GM12864 (cell line): ENCODE measurements at places on chromosomes 2 and 18.

DNA sequence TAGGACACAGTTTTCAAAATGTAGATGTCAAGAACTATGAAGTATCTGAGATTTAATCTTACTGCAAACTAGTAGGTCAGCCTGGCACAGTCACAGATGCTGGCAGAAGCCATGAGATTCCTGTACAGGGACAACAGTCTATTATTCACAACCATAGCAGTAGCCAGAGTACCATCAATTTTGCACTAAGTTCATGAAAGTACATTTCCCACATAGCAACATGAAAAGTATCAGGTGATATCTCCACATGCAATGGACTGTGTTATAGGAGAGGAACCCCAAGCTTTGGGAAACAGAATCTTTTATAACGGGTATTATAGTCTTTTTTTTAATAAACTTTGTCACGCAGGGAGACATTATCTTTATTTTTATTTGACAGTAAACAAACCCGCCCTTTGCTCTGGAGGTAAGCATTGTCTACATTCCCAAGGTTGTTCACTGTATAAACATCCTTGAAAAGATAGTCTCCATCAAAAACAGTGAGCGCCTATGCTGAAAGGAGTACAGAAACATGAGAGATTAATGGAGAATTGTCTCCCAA lies 33.4 kb upstream of the DPP4 start:
- no peak for DNase-seq

DNA sequence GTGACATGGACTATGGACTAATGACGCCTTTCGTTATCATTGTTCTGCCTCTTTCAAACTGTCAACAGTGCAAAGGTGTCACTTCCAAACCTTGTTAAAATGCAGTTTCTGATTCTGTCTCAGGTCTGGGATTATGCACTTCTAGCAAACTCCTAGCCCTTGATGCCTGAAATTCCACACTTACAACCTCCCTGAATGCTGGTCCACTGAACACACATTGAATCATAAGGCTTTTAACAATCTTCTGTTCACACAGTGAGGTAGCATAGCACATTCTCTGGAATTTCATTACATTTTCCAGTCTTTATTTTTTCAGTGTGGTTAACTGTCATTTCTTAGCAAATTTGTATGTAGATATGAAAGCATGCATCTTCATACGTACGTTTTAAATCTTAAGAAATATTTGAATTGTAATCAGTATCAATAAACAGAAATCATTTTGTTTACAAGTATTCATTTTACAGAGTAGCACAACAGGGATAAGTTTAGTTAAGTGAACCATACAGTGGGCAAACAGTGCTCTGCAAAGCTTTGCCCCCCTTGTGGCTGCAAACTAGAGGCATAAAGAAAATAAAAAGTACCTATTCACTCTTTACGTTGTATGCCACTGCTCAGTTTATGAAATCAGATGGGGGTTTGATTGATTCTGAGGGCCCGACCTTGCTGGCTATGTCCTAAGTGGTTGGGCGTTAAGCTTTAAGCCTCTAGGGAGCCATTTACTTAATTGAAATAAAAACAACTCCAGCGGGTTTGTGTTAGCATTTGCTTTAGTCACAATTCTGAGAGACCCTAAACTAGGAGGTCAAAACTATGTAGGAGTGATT lies 250.8 kb downstream of the LRRTM1 start:
- no peak for DNase-seq

GRCh38 chr2:44433895-44434294 lies 72.1 kb downstream of the CAMKMT start:
- no peak for DNase-seq

GRCh38 chr2:126825316-126825715 lies 73.4 kb upstream of the TEX51 start:
- no peak for DNase-seq

GRCh38 chr2:57878171-57878865 lies 168.3 kb upstream of the VRK2 start:
- DNase-seq = no peak

GRCh38 chr2:70613521-70613920 lies 59.9 kb upstream of the TGFA start:
- DNase-seq = no peak

GRCh38 chr2:47617028-47617427 lies 165.9 kb upstream of the MSH6 start:
- no peak for DNase-seq

DNA sequence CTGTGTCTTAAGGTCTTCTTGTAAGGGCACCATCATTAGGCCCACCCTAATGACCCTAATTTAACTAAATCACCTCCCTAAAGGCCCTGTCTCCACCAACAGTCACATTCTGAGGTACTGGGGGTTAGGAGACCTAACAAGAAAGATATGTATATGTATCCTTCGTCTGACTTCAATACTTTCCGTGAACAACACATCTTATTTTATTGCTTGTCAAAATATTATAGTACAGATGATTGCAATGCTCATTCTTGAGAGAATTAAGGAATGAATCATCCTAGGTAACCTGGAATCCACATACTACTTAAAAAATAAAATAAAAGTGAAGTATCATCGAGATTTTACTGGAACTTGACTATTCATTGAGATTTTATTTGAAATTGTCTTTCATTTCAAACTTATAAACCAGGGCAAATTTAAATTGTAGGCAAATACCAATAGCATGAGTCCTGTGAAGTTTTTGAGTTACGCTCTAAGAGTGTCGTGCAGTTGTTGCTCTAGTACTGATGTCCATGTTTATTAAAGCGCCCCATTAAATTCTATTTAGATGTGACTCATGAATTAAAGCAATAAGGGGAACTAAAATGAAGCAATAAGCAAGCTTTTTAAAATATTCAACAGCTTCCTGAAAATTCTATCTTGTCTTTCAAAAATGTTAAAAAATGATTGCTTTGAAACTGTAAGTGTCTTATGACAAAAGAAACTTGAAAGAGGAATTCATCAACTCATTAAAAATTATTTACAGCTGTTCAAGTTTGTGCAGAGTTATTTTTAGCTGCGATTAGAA lies 40.0 kb downstream of the CCDC102B start:
- DNase-seq = no peak

GRCh38 chr2:174328961-174329715 lies 5.6 kb upstream of the SP9 start:
- no peak for DNase-seq

- no peak for DNase-seq
Measured at GRCh38 chr18:58863539-58864145, 1.0 kb upstream of the ZNF532 start.
